Adipocyte (in vitro differentiated cells): ENCODE measurements at places on chromosomes 7 and 10.
A peak's percentile ranks its signal among the peaks of the same experiment; 100 is the strongest.

- peak; percentile 65 for DNase-seq
Observed at GRCh38 chr10:43854007-43854406, 205.3 kb upstream of the ZNF32 start.

DNA sequence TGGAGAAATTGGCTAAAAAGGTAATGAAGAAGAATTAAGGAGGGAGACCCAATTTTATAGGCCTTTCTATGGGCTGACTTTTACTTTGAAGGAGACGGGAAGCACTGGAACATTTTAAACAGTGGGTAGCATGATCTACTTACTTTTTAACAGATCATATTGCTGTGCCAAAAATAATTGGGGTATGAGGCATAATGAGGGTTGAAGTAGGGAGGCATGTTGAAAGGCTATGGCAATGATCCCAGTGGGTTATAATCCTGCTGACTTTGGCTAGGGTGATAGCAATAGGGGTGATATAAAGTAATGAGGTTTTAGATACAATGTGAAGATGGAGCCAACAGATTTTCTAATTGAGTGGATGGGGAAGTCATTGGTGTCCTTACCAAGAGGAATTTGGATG, 73.2 kb downstream of the GPR37 start:
- no peak for DNase-seq

DNA sequence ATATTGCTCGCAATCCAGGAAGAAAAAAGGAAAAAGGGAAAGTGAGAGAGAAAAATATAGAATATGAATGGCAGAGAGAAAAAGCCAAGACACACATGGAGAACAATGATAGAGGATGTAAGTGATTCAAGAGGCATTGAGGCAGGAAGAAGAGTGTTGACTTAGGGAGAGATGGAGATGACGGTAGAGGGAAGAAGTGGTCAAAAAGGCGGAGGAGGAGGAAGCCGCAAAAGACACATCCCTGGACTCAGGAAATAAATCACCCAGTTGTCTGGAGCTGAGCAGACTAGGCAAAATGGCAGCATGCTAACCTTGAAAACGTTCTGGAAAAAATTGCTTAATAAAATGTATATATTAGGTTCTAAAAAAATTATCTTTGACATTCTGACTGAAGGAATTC, 17.7 kb upstream of the GPR37 start:
- DNase-seq, result no peak

GRCh38 chr7:34747867-34748727, 90.1 kb downstream of the NPSR1 start:
- DNase-seq, result peak; percentile 68

- no peak for DNase-seq
Observed at GRCh38 chr10:108616559-108617285, 1306.6 kb downstream of the XPNPEP1 start.

GRCh38 chr7:112116894-112117293, 89.3 kb downstream of the DOCK4 start:
- DNase-seq, result no peak

DNA sequence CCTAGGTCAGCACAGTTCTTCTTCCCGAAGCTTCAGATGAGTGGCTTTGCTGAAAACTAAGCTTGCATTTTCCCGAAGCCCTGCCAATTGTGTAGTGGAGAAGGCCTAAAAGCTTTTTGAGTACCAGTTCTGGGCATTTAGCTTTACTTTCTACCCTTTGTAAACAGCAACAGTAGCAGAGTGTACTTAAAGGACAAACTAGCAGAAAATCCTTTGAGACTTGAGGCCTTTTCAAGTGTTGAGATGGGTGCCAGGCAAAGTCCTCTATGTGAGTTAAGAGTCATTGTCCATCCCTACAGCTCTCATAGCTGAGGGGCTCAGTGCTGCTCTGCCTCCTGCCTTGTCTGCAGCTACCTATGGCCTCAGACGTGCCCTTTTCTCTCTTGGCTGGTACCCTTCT, 368.2 kb downstream of the CCSER2 start:
- no peak for DNase-seq

- DNase-seq, result no peak
Observed at GRCh38 chr7:24201226-24201625, 82.8 kb upstream of the NPY start.

- DNase-seq, result no peak
Observed at GRCh38 chr10:64617085-64617484, 1095.9 kb downstream of the REEP3 start.

DNA sequence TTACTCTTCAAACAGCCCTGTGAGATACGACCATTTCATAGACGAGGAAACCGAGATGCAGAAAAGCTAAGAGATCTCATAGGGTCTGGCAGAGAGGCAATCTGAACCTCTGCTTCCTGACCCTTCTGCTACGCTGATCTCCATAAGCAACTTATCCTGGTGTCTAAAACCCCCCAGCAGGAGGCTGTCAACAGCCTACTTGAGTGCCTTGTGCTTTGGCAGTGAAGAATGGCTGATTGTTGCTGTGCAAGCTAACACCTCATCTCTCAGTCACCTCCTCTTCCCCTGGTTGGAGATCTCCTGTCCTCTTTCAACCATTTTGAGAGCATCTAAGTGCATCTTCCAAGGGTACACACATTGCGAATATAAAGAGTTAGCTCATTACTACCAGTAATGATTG, 86.2 kb downstream of the AOAH start:
- DNase-seq, result no peak

DNA sequence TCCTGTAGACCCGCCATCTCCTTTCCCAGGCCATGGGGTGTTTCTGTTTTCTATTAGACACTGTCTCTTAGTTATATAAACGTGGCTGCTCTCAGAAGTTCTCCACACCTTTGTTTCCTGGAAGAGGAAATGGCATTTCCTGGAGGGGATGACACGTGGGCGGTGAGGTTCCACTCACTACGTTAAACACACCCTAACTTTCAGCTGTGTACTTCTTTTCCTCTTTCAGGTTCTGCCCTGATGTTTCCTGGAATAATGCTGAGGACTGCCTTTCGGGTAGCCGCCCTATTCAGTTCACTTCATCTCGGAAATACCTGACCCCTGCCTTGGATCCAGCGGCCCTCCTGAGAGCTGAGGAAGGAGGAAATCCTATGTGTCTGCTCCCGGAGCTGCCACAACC, 3.4 kb upstream of the PRKCQ start:
- DNase-seq, result no peak

DNA sequence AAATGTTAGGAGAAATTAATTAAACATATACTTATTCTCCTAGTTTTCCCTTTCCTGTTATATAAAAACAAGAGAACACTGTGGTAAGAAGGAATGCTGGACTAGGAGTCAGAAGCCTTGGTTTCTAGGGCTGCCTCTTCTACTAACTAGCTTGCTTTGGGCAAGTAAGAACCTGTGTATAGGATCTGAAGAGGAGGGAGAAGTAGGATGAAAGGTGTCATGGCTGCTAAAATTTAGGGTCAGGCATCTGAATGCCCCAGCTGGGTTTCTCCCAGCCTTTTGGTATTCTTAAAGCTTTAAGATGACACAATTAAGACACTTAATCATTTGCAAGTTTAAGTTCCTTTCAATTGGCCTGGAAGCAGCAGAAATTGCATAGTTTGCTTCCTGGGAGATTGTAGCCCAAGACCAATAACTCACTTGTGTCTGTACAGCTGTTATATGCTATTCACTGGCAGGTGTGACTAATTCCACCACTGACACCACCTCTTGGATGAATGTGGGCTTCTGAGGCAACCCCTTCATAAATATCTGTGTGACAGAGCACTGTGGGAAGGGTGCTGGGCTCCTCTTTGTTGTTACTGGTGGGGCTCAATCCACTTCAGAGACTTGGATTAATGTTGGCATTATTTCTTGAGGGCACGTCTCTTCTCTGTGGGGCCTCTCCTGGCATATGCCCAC, 137.2 kb downstream of the LRMDA start:
- DNase-seq, result no peak
